ENCODE measurements at places on chromosomes 2 and 18.

GRCh38 chr2:233800208-233800607 is 22.1 kb downstream of the MROH2A start:
- DNase-seq, result no peak

- DNase-seq, result no peak
These were observed 101.8 kb downstream of the XRCC5 start for GRCh38 chr2:216210701-216211540.

- peak; percentile 70 for DNase-seq
These were observed 142.3 kb upstream of the BOD1L2 start for GRCh38 chr18:57004366-57005121.

GRCh38 chr2:6823111-6823510 is 42.6 kb downstream of the CMPK2 start:
- no peak for DNase-seq

DNA sequence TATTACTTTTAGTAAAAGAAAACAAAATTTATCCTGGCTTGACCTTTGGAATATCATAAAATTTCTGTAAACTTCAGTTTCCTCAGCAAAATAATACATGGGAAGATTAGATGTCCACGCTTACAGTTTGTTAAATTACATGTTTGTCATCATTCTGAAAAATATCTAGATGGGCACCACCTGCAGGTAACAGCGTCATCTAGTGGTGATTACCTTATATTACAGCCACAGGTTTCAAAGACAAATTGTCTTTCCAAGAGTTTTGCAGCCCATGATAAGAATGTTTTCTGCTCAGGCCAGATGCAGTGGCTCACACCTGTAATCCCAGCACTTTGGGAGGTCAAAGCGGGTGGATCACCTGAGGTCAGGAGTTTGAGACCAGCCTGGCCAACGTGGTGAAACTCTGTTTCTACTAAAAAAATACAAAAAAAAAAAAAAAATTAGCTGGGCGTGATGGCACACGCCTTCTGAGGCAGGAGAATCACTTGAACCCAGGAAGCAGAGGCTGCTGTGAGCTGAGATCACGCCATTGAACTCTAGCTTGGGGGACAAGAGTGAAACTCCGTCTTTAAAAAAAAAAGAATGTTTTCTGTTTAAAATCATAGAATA is 96.3 kb upstream of the RASGRP3 start:
- no peak for DNase-seq

DNA sequence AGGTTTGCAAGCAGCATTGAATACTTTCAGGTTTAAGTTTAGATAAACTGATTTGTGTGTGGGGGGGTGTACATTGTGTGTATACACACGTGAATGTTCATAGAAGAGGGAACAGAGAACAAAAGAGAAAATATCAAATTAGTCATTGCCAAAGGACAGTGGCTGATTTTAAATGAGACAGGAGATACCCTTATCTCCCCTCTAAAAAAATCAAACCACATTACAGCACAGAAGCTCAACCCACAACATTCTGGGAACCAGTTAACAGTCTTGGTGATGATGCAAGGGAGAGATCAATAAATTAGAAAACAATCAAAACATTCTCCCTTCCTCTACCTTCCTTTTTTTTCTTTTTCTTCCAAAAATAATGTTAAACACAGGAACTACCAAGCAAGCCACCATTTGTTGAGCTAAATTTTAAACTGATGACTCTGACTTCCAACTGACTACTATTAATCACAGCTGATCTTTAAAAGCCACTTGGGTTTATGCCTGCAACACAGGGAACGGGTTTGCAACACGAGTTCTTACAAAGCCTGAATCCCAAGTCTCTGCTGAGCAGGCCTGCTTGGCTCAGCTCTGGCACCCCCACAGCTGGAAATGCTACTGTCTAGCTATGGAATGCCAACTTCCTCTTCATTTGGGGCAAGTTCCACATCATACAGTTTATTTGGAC is 119.2 kb upstream of the ACVR1C start:
- DNase-seq, result no peak

DNA sequence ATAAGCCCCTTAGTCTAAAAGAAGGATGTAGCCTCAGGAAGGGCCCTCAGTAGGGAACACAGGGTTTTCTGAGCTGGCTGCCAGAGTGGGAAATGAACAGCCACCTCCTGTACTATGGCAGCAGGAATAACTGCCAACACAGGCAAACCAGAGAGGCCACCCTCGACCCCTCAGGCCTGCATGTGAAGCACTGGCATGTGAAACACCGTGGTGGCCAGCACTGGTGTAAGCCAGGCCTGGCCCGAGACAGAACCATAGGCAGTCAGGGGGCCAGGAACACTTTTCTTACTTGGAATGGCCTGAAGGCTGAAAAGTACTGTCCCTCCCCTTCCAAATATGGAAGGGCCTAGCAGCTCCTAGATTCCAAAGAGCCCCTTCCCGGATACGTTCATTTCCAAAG is 28.2 kb downstream of the SFXN5 start:
- no peak for DNase-seq
